ENCODE measurements at places on chromosomes 5 and 9. TPM values are rescaled to one million over a fixed set of nuclear protein-coding genes. Genes with fewer than 3 reads are reported as not detected.

SLC34A1 gene
- total RNA-seq, result 0.29 TPM

C9 gene
- not detected for total RNA-seq

DNA sequence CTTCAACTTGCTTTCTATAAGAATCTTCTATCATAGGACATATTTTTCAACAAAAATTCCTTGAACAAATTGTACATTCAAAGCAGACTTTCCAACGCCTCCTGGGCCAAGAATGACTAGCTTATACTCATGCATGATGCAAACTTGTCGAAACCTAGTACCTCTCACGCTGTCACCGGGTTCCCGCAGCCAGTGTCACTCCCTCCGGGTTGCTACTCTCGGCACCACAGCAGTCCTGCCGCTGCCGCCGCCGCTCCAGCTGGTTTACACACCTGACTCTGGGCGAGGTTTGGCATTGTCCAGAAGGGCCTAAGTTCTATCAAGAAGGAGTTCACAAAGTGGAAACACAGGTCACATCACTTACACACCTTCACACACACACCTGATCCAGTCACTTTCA, 244.4 kb downstream of the ADAMTSL1 start:
- DNase-seq, result no peak
- H3K27me3 ChIP-seq, result no peaks in the 10 kb centered on the region
- H3K4me3 ChIP-seq, result no peak overlapping the region
- no peaks in the 10 kb centered on the region for H3K4me1 ChIP-seq
- H3K27ac ChIP-seq, result no peak overlapping the region
- H3K36me3 ChIP-seq, result no peaks in the 10 kb centered on the region

NRG2 gene
- total RNA-seq, result not detected

ST6GALNAC4 gene
- total RNA-seq, result 51.0 TPM

ZDHHC11B gene
- 5.5 TPM for total RNA-seq

CDKN2B-AS1 gene
- total RNA-seq, result 0.21 TPM

- peak overlapping the region; percentile 93 for H3K4me3 ChIP-seq
- H3K27me3 ChIP-seq, result no peaks in the 10 kb centered on the region
- H3K27ac ChIP-seq, result peak overlapping the region; percentile 97
Observed at GRCh38 chr5:181259974-181260719, 796 bp downstream of the TRIM52 start.

- H3K36me3 ChIP-seq, result no peaks in the 10 kb centered on the region
- no peak overlapping the region for H3K27ac ChIP-seq
- no peak for DNase-seq
- no peaks in the 10 kb centered on the region for H3K4me1 ChIP-seq
Observed at GRCh38 chr9:137138058-137138721, 764 bp upstream of the GRIN1 start.

GABRA1 gene
- not detected for total RNA-seq

GRCh38 chr5:55191165-55191564, 18.2 kb upstream of the CDC20B start:
- no peak overlapping the region for H3K4me3 ChIP-seq
- no peak overlapping the region for H3K27ac ChIP-seq
- no peaks in the 10 kb centered on the region for H3K36me3 ChIP-seq
- DNase-seq, result no peak

DNA sequence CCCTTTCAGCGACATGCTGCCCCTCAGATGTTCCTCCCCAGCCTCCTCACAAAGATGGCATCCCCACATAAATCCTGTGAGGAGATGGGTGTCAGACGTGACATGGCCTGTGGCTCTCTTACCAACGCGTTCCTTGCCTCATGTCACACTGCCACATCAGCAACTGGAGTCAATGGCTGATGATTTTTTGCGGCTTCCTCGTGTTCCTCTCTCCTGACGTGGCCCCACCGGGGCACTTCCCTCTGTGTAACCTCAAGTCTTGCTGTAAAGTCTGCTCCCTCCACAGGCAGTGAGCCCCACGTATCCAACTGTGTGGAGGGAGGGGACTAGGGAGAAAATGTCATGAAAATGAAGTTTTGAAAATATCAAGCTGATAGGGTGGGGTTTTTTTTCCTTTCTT, 53.2 kb upstream of the SHISAL2B start:
- no peak overlapping the region for H3K27ac ChIP-seq
- H3K4me3 ChIP-seq, result no peak overlapping the region
- peaks cover 3% of the 10 kb centered on the region for H3K27me3 ChIP-seq
- no peaks in the 10 kb centered on the region for H3K4me1 ChIP-seq

OR1N2 gene
- not detected for total RNA-seq

GRCh38 chr5:69404659-69405330, 10.1 kb upstream of the MARVELD2 start:
- no peaks in the 10 kb centered on the region for H3K27me3 ChIP-seq
- no peak for DNase-seq
- H3K4me1 ChIP-seq, result no peaks in the 10 kb centered on the region
- no peaks in the 10 kb centered on the region for H3K36me3 ChIP-seq
- no peak overlapping the region for H3K27ac ChIP-seq
- no peak overlapping the region for H3K4me3 ChIP-seq

Measured in naive thymus-derived CD4-positive, alpha-beta T cell (primary cell).